GM04504 (cell line): ENCODE measurements at places on chromosomes 1 and 21.

GRCh38 chr21:42374457-42374856 is 8.1 kb upstream of the TFF1 start:
- DNase-seq: no peak

DNA sequence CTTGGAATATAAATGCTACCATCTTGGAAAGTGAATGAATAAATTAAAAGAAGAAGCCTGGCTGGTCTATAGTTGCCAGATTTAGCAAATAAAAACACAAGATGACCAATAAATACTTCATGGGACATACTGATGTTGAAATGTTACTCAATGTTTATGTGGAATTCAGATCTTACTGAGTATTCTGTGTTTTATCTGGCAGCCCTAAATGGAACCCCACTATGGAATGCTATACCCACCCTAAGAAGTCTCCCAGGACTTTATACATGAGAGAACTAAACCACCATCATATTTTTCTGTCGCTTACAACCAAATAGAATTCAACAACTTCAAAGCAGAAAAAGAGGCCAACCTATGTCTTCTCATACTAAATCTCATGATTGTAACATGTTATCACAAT is 177.6 kb upstream of the HMCN1 start:
- no peak for DNase-seq

GRCh38 chr21:32298148-32298559 is 501 bp upstream of the MRAP start:
- DNase-seq: no peak

DNA sequence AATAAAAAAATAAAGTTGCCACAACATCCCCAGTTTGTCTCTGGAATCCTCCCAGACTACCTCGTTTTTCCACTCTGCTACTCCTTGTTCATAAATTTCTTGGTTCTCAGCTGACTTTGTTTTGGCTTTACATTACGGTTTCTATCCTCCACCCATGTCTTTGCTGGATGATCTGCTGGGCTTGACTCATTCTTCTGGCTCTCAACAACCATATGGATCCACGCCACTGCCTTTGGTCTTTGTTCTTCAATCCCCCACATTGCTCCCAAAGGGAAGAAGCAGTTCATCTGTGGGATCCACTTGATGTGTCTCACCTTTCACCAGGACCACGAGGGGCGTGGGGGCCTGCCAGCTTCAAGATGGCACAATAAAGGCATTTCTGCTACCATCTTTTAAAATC is 67.1 kb upstream of the NBL1 start:
- DNase-seq: no peak

- no peak for DNase-seq
Measured at GRCh38 chr1:113340038-113340437, 50.3 kb upstream of the MAGI3 start.

DNA sequence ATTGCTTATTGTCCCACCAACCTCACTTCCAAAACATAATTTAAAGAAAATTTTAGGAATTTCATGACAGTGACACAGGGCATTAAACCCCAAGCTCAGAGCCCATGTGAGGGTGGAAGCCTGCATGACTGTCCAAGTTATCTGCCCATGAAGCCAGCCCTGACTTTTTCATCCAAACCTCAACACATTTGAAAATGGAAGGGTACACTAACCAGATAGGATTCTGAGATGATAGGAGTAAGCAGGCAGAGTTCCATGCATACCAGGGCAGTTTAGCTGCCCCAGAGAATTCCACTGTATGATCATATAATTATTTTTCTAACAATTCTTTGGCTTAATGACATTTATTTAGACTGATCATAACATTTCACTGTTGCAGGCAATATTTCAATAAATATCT is 986.0 kb downstream of the TTLL7 start:
- DNase-seq: no peak

DNA sequence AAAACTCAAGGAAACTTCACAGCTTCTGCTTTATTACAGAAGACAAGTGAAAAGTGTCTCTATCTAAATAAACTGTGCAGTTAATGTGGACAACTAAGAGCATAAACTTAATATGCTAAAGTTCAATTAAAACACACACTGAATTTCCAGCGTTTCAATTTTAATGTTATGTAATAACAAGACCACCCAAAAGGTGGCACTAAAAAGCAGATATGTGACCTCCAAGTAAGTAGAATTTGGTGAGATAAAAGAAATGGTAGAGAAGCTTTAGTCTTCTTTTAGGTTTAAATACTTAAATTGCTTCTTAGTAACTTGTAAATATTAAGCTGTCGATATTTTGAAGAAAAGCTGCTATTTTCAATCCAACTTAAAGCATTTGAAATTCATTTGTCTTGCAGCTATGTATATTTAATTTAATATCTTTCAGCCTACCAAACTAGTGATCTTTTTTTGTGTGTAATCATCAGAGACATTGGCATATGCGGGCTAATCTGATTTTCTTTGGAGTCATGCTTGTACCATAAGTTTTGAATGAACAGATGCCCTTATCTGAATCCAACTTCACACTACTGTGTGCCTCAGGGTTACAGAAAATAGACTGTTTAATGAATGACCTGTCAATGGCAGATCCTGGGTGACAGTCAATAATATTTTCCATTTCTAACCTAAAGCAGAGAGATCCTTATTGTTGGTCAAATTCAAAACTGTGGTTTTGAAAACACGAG is 36.5 kb upstream of the ADAMTS1 start:
- DNase-seq: no peak
